AG09319 (cell line): ENCODE measurements at places on chromosomes 13 and 19.

GRCh38 chr19:17123041-17123440, 47.5 kb downstream of the MYO9B start:
- DNase-seq, result no peak

- no peak for DNase-seq
Measured at GRCh38 chr13:111547726-111548273, 227.4 kb downstream of the TEX29 start.

GRCh38 chr13:34897220-34897619, 44.9 kb upstream of the NBEA start:
- no peak for DNase-seq

DNA sequence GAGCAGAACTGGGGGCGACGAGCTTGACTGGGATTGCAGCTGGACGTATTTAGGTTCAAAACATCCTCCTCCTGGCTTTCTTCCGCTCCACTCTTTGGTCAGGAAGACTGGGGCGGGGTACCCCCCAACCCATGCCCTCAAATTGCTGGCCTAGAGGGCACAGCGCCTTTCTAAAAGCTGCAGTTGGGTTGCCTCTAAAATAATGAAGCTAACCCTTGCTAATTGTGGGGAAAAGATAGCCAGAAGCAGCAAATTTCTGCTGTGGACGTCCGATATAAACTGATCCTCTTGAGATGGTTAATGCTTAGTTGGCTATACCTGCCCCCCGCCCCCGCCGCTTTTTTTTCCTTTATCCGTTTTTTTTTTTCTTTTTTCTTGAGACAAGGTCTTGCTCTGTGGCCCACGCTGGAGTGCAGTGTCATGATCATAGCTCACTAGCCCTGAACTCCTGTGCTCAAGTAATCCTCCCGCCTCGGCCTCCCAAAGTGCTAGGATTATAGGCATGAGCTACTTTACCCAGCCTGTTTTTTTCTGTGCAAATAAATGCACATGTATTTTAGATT, 754 bp upstream of the CHERP start:
- DNase-seq, result no peak

GRCh38 chr19:2561895-2562294, 86.0 kb downstream of the GADD45B start:
- DNase-seq, result no peak

DNA sequence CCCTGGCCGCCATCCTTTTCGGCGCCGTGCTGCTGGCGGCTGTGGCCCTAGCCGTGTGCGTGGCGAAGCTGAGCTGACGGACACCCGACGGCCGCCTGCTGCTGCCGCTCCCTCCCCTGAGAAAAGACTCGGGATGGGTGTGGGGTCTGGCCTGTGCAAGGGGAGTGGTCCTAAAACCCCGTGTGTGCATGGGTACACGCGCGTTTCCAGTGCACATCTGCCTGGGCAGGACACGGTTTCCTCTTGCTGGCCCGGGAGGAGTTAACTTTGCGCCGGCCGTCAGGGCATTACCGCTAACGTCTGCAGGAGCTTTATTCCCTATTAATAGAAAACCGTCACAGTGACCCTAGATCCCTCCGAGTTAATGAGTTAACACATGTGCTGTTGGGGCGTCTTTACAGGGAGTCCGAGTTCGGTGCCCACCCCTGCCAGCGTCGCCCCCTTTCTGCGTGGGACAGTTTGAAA, 1.3 kb downstream of the RGS9BP start:
- no peak for DNase-seq

DNA sequence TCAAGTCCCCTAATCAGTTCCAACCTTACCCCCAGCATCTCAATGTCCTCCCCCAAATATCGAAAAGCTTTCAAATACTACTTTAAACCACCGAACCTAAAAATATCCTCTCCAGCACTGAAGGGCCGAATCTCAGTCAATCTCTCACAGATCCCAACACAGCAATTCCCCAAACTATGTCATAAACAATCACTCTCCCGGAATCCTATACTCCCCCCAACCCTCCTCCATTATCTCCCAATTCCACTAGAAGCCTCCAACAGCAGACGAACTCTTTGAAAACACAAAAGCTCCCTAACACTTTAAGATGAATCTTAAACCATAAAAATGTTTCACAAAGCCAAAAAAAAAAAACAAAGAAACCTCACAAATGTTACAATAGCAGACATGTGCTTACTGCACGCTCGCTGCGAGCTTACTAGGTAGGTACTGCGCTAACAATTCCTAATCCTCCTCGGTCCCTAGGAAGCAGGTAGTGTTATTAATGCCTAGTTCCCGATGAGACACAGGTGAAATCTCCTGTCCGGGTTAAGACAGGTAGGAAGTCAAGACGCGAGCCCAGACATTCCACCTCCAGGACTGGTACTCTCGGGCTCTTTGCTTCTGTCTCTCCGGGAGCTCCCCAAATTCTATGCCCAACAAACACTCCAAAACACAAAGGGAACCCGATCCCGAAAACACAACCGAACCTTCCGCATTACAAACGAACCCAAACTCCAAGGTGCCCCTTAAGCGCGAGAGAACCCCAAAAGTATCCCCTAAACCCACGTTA, 14.2 kb downstream of the FBXO46 start:
- DNase-seq, result no peak

GRCh38 chr19:34493038-34493648, 11.6 kb downstream of the WTIP start:
- no peak for DNase-seq

- DNase-seq, result no peak
Measured at GRCh38 chr19:8477889-8478288, 24.6 kb downstream of the PRAM1 start.

DNA sequence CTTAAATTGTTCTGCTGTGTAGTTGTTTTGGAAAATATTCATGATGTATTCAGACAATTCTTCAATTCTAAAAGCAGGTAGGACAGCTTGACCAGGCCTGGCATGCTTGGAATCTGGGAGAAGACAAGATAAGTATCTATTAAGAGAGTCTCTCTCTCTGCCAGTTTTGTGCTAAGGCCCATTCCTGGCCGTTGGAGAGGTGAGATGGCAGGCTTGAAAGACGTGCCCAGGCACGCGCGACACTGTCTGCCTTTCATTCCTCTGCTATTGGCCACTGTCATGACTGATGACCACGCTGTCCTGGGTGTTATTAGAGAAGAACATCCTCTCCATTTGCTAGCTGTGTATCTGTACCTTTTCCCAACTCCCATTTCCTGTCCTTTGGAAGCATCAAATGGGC, 90.3 kb downstream of the LHFPL6 start:
- DNase-seq, result no peak

GRCh38 chr13:23867027-23867491, 22.1 kb downstream of the MIPEP start:
- DNase-seq, result no peak

DNA sequence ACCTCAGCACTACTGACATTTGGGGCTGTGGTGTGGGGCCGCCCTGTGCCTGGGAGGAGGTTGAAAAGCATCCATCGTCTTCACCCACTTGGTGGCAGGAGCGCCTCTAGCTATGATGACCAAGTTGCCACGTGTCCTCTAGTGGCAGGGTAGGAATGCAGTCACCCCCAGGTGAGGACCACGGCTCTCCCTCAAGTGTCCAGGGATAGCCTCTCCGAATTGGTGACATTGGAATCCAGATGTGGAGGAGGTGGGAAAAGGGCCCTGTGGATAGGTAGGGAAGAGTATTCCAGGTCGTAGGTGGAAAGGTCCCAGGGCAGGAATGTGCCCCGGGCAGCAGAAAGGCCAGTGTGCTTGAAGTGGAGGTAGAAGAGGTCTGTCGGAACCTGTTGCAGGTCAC, 37.6 kb downstream of the ARHGEF18 start:
- DNase-seq, result no peak

DNA sequence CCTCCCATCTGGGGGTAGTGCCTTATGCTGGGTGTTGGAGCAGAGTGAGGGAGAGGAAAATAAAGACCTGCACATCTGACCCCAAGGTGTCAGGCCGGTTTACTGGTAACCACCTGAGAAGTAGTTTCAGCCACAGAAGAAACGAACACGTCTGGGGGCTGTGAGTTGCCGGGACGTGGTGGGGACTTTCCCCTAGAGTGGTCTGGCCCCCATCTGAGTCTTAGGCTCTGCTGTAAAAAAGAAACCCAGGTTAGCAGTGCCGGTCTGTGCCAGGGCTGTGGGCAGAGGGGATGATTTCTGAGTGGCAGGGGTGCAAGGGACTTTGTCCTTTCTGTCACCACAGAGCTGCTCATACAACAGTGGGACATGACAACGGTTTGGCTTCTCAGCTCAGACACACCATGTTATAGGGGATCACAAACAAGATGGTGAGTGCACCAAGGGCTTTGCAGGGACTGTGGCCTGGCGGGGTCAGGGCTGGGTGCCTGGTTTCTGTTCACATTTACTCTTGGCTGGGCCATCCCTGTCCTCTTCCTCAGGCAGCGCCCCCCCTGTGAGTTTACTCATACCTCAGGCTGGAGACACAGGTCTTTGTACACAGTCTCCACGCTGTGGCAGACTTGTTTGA, 9.0 kb downstream of the GCDH start:
- no peak for DNase-seq

- no peak for DNase-seq
Measured at GRCh38 chr13:18943273-18943672, 238.4 kb downstream of the TUBA3C start.

GRCh38 chr13:114071991-114072390, 60.4 kb downstream of the RASA3 start:
- DNase-seq, result no peak

GRCh38 chr19:17214508-17215126, 540 bp upstream of the USE1 start:
- DNase-seq, result no peak

DNA sequence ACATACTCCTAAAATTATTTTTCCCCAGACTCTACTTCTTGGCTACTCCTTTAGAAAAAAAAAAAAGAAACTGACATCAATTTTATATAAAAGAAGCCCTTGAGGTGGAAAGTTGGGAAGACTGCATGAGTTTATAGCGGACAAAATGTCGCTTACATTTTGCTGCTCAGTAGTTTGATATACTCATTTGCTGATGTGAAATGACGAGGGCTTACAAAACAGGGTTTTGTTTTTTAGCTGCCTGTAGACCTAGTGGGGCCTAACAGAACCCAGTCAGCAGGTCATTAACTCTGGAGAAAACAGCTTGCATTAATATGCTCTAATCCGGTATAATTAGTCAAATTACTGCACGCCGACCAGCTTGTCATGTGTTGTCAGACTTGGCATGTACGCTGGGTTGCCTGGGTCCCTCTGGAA, 37.6 kb upstream of the MAB21L1 start:
- no peak for DNase-seq

DNA sequence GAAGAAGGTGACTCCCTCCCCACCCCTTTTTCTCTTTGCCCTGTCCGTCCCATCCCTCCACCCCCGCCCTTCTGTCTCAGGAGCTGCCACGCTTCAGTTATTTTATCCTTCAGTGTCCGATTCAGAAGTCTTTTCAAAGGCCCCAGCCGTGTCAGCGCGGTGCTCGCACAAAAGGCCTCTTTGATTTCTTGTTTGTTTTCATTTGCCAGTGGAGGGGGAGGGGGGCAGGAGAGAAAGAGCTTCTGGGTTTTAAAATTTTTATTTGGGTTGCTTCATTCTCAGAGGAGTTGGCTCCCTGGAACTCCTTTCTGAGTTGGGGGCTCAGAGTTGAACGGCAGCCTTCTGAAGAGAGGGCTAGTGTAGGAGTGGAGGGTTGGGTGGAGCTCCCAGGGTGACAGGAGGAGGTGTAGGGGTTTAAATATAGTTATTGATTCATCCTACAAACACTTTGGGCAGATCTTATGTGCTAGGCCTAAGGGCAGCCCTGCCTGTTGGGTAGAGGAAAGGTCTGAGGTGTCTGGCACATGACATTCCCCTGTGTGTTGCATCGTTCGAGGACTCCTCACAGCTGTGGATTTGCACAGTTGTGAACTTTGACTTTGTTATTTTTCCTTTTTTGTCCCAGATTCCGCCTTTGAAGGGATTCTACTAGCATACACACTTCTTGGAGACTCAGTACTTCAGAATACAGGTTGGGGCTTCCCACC, 36.8 kb downstream of the NFIX start:
- DNase-seq, result no peak

- DNase-seq, result no peak
Measured at GRCh38 chr19:37896180-37896579, 10.2 kb downstream of the WDR87 start.

DNA sequence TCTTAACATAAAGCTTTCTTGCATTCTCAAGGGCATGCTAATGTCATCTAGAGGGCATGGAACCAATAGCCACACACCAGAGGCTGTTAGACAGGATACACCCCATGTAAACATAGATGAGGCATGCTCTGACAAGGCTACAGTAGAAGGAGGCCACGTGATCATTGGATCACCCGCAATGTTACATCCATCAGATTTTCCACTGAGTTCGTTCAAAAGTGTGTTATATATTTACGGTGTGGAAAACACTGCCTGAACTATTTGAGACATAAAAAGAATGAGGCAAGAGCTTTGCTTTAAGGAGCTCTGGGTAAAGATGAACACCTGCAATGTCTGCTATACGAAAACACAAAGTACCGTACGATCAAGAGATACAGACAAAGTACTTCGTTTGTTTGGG, 817.5 kb upstream of the SLC10A2 start:
- no peak for DNase-seq

GRCh38 chr13:112435973-112436372, 59.8 kb downstream of the SPACA7 start:
- DNase-seq, result no peak

DNA sequence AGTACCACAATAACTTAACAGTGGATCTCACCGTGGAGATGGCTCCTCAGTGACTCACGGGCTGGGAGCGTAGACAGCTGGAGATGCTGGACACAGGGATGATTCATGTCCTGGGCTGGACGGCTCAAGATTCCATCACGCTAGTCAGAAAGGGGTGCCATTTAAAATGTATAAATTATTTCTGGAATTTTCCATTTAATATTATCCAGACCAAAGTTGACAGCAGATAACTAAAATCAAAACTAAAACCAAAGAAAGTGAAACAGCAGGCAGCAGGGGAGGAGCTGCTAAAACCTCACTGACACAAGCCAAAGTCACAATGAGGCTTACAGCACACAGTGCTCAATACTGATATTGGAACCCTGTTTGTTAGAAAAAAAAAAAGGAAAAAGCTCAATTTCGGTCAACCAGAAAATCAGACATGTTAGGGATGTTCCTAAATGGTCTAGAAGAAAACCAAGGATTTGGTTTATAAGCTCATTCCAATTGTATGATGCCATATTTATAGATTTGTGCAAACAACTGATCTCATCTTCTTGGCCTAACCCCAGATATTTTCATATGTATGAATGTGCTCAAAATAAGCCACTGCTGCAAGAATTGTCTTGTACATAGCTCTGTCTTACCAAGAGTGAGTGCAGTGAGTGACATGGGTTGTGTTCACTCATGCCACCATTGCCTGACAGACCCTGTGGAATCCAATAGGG, 111.8 kb downstream of the SACS start:
- peak; percentile 57 for DNase-seq

GRCh38 chr19:52748336-52748950, 13.6 kb upstream of the ZNF611 start:
- DNase-seq, result peak; percentile 10

GRCh38 chr13:79593641-79594275, 112.8 kb downstream of the NDFIP2 start:
- no peak for DNase-seq

- no peak for DNase-seq
Measured at GRCh38 chr19:58568453-58569130, 4.5 kb downstream of the MZF1 start.
